ENCODE measurements at places on chromosomes 5 and 9.

GRCh38 chr9:29668732-29669131 is 2095.5 kb upstream of the C9orf72 start:
- no peak for DNase-seq

DNA sequence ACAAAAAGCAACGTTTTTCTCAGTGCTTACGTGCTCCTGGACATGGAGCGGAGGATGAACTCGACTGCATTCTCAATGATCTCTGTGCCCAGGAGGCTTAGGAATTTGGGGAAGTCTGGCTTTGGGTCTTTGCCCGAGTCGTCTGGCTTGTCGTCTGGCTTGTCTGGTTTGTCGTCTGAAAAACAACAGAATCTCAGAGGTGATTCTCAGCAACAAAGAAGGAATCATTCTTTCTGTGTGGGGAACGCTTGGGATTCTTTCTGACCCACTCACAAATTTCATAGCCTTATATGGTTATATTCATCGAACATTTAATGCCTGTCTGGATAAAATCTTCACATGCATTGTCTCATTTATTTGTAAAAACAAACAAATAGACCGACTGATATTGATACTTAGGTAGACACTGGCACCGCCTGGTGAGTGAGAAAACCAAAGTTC is 4.7 kb downstream of the C5orf46 start:
- DNase-seq, result no peak

DNA sequence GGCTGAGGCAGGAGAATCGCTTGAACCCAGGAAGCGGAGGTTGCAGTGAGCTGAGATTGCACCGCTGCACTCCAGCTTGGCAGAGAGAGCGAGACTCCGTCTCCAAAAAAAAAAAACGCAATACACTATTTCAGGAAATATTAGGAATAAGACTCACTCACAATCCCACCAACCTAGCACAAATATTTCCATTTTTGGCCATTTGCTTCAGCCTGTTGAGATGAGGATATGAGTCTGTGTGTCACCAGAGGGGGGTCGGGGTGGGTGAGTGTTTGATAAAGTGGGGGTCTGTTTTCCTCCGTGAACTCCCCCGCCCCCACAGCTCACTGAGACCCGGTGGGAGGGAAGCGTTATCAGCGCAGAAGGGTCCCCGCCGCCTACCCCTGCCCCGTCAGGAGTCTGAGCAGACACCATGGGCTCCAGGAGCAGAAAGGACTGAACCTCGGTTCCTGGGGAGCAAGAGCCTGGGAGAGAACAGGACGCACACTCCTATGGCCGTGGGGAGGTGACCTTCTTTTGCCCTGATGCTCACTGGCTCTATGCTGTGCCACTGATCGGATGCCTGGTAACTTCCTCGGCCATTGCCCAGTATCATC is 153.8 kb upstream of the PHYKPL start:
- no peak for DNase-seq

DNA sequence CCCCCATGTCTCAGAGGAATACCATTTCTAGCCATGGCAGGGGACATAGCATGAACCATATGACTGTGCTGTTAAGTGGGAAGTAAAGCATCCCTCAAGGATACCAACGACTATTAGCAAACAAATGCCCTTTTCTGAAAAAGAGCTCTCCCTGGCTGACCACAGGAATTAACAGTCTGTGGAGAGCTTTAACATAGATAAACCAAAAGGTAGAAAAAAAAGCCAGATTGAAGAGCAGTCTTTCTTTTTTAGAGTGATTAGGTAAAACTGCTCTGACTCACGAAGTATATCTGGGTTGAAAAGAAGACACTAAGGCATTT is 532.7 kb upstream of the DMAC1 start:
- no peak for DNase-seq

DNA sequence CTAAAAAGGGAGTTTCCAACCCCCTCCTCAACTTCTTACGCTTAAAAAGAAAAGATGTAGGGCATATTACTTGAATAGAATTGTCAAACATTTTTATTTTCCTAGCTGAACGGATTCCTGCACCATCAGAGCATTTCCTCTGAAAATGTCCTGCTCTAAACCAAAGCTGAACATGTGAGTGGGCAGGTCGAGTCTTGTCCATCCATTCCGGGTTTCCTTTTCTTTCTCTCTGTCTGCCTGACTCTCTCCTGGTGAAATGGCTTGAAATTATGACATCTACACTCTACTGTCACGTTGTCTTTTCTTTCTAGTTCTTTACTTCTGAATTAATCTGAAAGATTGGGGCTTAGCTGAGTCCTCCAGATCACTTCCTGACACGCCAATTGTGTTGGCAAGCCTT is 39.2 kb upstream of the PTPN3 start:
- DNase-seq, result no peak

- no peak for DNase-seq
Measured at GRCh38 chr9:137232510-137232909, 1.8 kb downstream of the SLC34A3 start.

GRCh38 chr5:67935908-67936566 is 279.5 kb upstream of the PIK3R1 start:
- no peak for DNase-seq

DNA sequence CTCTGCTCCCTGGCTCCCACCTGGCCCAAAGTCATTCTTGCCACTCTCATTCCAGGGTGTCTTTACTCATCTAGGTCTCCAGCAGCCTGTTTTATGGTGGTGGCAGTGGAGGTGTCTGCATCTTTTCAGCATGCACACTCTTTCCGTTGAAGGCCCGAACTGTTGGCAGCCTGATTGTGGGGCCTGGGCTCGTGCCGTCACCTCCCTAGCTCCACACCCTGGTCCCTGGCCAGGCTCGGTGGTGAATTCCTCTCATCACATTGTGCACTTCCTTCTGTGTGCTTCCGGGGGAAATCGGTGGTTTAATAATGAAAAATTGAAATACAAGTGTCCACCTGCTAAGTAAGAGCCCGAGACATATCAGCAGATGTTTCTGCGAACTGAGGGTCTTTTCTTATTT is 214.3 kb downstream of the TRIO start:
- DNase-seq, result no peak

- DNase-seq, result no peak
Measured at GRCh38 chr9:102355982-102356381, 617.5 kb upstream of the GRIN3A start.

GRCh38 chr9:127841087-127841835 is 13.2 kb downstream of the ENG start:
- DNase-seq, result no peak

- no peak for DNase-seq
Measured at GRCh38 chr5:58922461-58923171, 339.7 kb downstream of the RAB3C start.

- no peak for DNase-seq
Measured at GRCh38 chr5:135045488-135045887, 11.5 kb upstream of the PITX1 start.

- DNase-seq, result no peak
Measured at GRCh38 chr9:83220730-83221129, 157.8 kb upstream of the RASEF start.

- DNase-seq, result no peak
Measured at GRCh38 chr9:88006511-88007290, 32.4 kb upstream of the CDK20 start.

- DNase-seq, result no peak
Measured at GRCh38 chr5:123673107-123673506, 161.1 kb downstream of the CSNK1G3 start.

- no peak for DNase-seq
Measured at GRCh38 chr5:151174612-151175101, 17.1 kb upstream of the ANXA6 start.

DNA sequence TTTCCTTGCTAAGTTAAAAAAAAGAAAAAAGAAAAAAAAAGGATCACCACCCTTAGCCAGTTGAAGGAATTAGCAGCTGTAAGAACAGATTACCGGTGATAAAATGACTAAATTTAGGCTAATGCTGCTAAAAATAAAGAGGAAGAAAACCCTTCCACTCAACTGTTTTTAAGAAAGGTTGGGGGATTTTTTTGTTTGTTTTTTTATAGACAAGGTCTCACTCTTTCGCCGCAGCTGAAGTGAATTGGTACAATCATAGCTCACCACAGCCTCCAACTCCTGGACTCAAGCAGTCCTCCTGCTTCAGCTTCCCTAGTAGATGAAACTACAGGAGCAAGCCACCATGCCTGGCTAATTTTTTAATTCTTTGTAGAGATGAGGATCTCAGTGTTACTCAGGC is 101.7 kb downstream of the SNCAIP start:
- no peak for DNase-seq

GRCh38 chr9:105697871-105698270 is 3.5 kb downstream of the TMEM38B start:
- DNase-seq, result no peak

DNA sequence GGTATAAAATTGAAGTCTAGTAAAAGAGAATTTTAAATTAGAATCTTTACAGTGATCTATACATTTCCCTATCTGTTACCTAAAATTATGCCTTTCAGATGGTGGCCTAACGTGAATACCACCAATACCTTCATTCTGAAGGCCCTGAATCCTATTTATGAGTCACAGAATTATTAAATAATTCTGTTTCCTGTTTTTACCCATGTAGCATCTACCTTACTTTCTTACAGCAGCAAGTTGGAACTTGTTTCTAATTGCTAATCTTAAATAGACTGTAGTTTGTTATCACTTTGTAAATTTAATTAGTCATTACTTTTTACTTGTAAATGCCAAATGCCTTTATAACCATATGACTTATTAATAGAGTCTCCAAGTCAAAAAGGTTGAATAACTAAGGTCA is 135.0 kb downstream of the PDE4D start:
- no peak for DNase-seq

DNA sequence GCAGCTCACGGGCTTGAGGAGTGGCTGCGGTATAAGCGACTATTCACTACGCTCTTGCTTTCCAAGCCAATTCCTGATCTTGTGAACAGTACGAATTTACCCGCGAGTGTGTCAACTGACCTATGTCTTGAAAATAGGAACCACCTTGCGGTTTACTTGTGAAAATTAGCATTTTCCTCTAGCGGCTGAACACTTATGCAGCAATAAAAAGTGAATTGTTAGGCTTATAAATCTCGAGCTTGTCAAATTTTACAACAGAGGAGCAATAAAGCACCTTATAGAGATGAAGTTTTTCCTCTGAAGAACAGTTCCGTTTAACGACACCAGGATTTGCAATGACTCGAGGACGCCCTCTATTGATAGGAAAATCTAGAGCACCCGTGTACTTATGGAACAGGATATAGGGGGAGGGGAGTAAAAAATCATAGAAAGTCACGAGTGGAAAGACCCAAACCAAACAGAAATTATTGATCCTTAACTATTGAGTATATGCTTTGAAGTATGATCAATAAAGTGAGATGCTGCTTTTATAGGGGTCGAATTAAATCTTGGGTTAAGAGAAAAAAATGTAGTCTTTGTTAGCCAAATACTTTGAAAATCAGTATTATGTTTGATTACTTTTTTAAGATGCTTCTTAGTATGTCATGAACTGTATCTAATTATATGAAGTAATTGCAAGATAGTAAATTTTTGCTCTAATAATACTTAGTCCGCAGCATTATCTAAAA is 1.9 kb upstream of the RGMB start:
- peak; percentile 89 for DNase-seq
